ENCODE measurements at places on chromosomes 7 and 10. TPM values are rescaled to one million over a fixed set of nuclear protein-coding genes. Genes with fewer than 3 reads are reported as not detected.

NXPH1 gene
- total RNA-seq, result 2.8 TPM

OPN4 gene
- not detected for total RNA-seq

IFIT1B gene
- not detected for total RNA-seq

UPK3B gene
- not detected for total RNA-seq

DNA sequence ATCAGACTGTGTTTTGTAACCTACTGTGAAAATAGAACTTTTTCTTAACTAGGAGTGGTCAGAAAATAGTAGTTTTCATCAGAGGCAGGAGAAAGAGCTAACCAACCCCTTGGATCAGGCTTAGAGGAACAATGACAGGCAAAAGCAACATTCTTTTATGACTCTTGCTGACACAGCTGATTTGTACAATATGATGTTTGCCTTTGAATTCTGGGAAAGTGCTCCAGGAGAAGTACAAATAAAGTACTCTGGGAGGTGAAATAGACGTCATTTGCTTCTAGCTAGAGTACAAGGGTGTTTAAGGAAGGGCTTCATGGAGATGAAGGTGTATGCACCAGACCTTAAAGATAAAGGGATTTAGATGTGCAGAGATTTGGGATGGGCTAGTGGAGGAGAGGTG is 75.1 kb upstream of the KIAA1217 start:
- no peak for DNase-seq

DNA sequence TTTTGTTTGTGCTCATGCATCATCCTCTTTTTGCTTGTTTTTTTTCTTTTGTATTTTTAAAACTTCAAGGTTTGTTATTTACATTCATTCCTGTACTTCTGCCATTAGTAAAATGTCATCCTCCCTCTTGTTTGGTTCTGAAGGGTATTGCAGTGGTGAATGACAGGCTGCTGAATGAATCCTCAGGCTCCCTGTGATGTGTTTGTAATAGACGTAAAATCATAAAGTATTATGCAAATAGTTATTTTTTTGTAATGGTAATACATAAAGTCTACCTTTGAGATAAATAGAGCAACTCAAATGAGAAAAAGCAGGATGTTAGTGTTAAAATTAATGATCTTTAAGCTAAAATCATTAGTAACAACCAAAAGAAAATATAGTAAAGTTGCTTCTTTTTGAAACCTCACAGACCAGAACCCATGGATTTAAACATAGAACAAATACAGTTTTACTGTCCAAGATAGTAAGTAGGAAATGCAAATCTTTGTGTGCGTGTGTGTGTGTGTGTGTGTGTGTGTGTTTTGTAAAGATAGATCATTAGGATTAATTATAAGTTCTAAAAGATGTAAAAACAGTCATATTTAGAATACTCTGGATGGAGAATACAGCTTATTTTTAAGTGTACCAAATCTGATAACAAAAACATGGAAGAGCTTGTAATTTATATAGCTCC is 4.5 kb downstream of the GLCCI1 start:
- DNase-seq, result no peak

DNA sequence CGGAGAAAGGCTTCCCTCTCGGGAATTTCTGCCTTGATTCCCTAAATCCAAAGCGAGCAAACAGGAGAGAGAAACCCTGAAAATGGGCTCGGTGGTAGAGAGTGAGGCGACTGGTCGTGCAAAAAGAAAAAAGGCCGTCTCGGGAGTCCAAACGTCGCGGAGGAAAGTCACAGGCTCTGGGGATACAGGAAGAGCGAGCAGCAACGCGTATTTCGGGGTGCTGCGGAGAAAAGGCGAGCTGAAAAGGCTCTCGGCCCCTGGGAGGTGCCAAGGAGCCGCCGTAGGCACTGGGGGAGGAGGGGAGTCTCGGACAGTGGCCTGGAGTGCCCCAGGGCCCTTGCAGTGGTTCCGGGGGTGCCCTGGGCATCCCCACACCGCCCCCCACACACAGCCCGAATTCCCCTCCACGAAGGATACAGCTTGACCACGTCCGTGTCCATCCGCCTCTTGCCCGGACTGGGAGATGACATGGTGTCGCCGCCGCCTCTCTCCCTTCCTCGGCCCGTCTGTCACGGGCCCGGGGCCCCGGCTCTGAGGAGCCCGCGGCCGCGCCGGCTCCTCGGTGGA is 591 bp downstream of the UBE2H start:
- DNase-seq, result peak; percentile 58

DNA sequence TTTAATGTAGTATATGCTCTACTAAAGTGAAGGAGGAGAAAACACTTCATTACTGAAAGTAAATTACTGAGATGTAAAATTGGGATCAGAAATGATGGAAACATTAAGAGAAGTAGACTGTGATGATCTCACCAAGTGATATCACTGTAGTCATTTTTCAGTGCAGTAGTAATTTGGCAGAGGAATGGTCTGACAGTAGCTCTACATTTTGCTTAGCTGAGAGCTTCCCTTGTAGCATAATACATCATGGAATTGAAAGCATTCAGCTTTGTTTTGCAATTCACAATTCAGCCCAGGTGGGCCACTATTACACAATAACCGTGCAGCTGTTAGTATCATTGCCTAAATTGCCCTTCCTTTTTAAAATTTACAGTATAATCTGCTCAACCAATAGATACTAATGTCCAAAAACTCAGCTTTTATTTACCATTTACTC is 19.4 kb upstream of the CABCOCO1 start:
- peak; percentile 53 for DNase-seq

GRCh38 chr10:49393301-49393700 is 2.6 kb downstream of the DRGX start:
- DNase-seq, result no peak

DNA sequence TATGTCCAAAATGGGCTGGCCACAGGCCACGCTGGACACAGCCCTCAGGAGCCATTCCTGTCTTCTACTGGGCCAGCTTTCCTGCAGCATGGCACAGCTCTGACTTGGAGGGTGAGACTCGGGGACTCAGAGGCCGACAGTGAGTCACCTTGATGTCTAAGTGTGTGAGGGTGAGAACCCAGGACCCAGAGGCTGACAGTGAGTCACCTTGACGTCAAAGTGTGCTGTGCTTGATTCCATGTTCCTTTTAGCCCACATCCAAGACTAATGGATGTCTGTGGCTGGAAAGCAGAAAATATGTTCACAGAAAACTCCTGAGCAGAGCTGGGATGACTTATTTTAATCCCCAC is 6.0 kb upstream of the FAM170B start:
- peak; percentile 95 for DNase-seq

- DNase-seq, result peak; percentile 79
Measured at GRCh38 chr7:44631458-44632115, 25.2 kb downstream of the OGDH start.

DNA sequence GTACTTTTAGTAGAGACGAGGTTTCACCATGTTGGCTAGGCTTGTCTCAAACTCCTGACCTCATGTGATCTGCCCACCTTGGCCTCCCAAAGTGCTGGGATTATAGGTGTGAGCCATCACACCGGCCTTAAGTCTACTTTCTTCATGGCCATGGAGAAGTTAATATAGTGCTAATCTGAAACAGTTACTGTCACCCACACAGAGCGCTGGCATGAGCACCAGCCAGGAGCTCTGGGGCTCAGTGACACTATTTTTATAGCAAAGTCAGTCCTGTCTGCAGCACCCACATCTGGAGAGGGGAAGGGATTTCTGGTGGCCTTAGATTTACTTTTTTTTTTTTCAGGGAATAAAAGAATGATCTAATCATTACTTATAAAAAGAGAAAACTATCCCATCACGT is 21.3 kb downstream of the DNAJC12 start:
- no peak for DNase-seq

GRCh38 chr10:62583876-62584615 is 209.9 kb downstream of the ZNF365 start:
- DNase-seq, result peak; percentile 92

DNA sequence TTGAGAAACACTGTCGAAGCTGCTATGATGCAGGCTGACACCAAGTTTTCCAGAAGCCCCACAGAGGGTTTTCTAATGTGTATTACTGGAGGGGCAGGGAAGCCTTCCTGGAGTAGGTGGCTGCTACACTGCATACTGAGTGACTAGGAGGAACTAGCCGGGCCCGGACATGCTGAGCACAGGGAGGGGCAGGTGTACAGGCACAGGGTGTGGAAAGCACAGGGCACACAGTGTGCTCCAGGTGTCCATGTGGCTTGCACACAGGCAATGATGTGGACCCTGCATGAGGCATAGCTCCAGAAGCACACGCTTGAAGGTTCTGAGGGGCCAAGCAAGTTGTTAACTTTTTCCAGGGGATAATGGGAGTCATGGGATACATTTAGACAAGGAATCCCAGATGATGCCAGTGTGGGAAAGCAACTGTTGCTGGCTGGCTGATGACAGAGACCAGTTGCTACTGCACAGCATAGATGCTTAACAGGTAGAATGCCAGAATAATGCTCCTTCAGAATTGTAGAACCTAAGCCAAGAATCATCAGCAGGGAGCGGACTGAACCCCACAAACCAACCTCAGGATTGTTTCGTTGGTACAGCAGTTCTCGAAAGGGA is 14.6 kb downstream of the DHX32 start:
- no peak for DNase-seq

DNA sequence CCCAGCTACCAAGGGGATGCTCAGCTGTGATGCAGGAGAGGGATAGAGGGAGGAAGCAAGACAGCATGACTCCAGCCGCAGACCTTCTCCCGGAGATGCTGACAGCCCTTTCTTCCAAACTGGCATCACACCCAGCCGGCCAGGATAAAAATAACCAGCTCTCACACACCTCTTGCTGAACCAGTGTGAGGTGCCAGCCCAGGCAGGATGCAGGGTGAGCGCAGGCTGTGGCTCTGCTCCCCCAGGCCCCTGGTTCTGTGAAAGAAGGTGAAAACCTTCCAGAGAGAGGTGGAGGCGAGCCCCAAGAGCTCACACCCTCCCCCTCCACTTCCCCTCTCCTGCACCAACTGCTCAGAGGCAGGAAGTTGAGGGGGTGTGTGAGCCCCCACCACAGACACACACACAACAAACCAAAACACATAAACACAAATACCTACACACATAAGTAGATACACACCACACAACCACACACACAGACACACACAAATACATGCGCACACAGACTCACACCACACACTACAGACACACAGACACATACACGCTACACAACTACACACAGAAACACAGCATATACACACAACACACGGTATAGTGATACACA is 4.0 kb downstream of the GPR15LG start:
- no peak for DNase-seq

- DNase-seq, result no peak
Measured at GRCh38 chr7:3307435-3307834, 6.4 kb downstream of the SDK1 start.

DNA sequence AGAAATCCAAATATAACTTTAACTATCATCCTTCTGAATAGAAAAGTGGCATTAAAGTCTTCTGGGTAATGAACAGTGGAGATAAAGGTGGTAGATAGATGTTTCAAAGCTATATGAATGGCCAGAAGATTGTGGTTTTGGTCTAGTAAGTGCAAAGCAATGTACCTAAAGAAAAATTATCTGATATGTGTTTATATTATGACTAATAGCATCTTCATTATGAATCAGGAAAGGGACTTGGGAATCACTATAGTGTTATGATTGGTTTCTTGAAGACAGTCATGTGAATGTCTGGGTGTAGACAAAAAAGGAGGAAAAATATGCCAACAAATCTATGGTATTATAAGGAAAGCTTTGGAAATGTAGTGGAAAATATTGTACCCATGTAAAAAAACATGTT is 3.0 kb downstream of the ZNF518A start:
- DNase-seq, result peak; percentile 65

GRCh38 chr10:121221072-121221471 is 369.9 kb downstream of the WDR11 start:
- no peak for DNase-seq

All from LHCN-M2 (cell line).